ENCODE measurements at places on chromosomes 2 and 18. TPM values are rescaled to one million over a fixed set of nuclear protein-coding genes. Genes with fewer than 3 reads are reported as not detected.

The CHRND gene
- total RNA-seq = not detected

The RBM44 gene
- total RNA-seq = 2.9 TPM

The TMEM185B gene
- 17.7 TPM for total RNA-seq

The CNDP1 gene
- total RNA-seq = 0.25 TPM

The PLEKHA3 gene
- 20.3 TPM for total RNA-seq

The RASGRP3 gene
- 5.7 TPM for total RNA-seq

The PPP1R1C gene
- total RNA-seq = not detected

The DYNC1I2 gene
- 10.5 TPM for total RNA-seq

The HOXD12 gene
- not detected for total RNA-seq

The UCN gene
- total RNA-seq = 1.8 TPM

The CIDEA gene
- total RNA-seq = not detected

The KIF5C gene
- total RNA-seq = 8.1 TPM

The CTAGE1 gene
- total RNA-seq = not detected

The GPR45 gene
- total RNA-seq = not detected
